Thymus (tissue), 14 donors: ENCODE measurements at places on chromosomes 16 and 17. TPM values are rescaled to one million over a fixed set of nuclear protein-coding genes. Genes with fewer than 3 reads are reported as not detected.

MYH4 gene
- total RNA-seq = 0.05 TPM

SMIM5 gene
- 0.94 TPM for total RNA-seq

HID1 gene
- 1.3 TPM for total RNA-seq

EVPL gene
- 0.33 TPM for total RNA-seq

ST6GALNAC2 gene
- 0.76 TPM for total RNA-seq

TTLL6 gene
- 0.42 TPM for total RNA-seq

RHBDL1 gene
- 5.1 TPM for total RNA-seq

GTF3C1 gene
- total RNA-seq = 40.8 TPM

FBXO39 gene
- 0.09 TPM for total RNA-seq

CNGB1 gene
- total RNA-seq = 0.19 TPM

NPIPB9 gene
- total RNA-seq = 0.42 TPM
